ENCODE measurements at places on chromosomes 16 and 17.

DNA sequence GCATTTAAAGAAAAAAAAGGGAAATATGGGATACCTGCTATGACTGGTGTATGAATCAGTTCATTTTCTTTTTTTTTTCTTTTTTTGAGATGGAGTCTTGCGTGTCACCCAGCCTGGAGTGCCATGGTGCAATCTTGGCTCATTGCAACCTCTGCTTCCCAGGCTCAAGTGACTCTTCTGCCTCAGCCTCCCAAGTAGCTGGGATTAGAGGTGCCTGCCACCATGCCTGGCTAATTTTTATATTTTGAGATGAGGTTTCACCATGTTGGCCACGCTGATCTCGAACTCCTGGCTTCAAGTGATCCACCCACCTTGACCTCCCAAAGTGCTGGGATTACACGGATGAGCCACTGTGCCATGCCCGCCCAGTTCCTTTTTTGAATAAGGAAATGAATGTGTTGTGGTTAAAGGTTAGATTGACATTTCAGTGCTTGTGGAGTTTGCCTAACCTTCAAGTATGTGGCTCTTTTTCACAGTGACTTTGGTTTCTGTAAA lies 7.7 kb downstream of the HAPSTR1 start:
- H3K36me3 ChIP-seq, result peaks cover 32% of the 10 kb centered on the region
- H3K4me1 ChIP-seq, result peaks cover 39% of the 10 kb centered on the region
- H3K27me3 ChIP-seq, result no peaks in the 10 kb centered on the region

GRCh38 chr17:18259621-18260331 lies 686 bp upstream of the MIEF2 start:
- no peak for DNase-seq
- H3K36me3 ChIP-seq, result peaks cover 3% of the 10 kb centered on the region

DNA sequence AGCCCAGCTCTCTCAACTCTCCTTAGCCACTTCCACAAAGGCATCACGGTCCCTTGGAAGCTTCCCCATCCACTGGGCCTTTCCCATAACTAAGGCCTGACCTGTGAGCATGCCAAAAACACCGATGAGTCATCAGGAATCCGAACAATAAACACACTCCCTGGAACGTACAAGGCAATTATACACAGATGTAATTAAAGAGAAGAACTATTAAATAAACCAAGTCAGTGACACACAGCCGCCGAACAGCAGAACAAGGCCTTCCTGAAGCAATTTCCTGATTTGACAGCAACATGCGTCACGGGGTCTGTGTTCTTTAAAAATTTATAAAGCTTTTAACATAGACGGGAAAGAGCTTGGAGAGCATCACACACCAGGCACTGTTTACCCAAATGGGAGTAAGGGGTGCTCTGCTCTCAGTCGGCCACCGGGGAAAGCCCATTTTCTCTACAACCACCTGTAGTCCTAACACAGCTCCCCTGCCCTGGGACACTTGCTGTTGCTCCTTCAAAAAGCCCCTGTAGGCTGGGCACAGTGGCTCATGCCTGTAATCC lies 29.4 kb downstream of the COG7 start:
- no peak for DNase-seq
- no peak overlapping the region for H3K27ac ChIP-seq
- H3K27me3 ChIP-seq, result no peaks in the 10 kb centered on the region
- H3K4me3 ChIP-seq, result no peak overlapping the region
- peaks cover 10% of the 10 kb centered on the region for H3K36me3 ChIP-seq
- H3K4me1 ChIP-seq, result no peaks in the 10 kb centered on the region

GRCh38 chr16:10188236-10188635 lies 6.0 kb upstream of the GRIN2A start:
- H3K4me1 ChIP-seq, result peaks cover 3% of the 10 kb centered on the region
- H3K27ac ChIP-seq, result no peak overlapping the region
- no peak for DNase-seq
- no peak overlapping the region for H3K4me3 ChIP-seq

DNA sequence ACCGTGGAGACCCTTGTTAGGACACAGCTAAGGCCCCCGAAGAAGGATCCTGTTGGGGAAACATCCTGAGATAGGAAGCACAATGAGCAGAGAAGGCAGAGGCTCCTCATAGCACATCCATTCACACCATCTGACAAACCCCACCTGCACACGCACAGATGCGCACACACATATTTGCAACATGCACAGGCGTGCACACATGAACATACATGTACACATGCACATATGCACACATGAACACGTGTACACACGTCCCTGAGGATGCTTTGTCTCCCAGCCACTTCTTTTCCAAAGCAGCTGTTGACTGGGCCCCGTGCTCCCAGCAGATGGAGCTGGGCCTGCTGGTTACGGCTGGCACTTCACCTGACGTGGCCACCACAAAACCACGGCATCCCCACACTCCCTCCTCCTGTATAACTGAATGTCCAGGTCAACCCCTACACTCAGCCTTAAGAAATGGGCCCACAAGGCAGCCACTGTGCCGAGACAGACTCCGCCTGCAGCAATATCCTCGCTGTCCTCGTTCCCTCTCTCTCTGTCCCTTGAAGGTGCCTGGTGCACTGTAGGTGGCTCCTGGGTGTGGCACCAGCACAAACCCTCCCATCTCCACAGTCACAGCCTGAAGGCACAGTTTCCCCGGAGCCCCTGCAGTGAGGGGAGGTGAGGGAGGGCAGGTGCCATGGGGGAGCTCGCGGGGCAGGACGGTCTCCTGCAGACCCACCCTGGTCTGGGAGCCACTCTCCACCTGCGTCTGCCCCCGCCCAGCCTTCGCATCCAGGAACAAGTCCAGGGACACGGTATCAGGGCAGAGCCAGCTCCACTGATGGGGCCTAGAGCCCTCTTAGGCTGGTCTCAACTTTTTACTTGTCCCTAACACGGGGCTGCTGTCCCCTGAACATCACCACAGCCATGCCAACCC lies 183.0 kb downstream of the RBFOX3 start:
- peaks cover 7% of the 10 kb centered on the region for H3K4me1 ChIP-seq
- peaks cover 39% of the 10 kb centered on the region for H3K27me3 ChIP-seq
- no peak for DNase-seq
- H3K36me3 ChIP-seq, result no peaks in the 10 kb centered on the region
- no peak overlapping the region for H3K27ac ChIP-seq
